ENCODE measurements at places on chromosomes 6 and 20.
A peak's percentile ranks its signal among the peaks of the same experiment; 100 is the strongest.

- DNase-seq = no peak
These were observed 5.0 kb downstream of the COL21A1 start for GRCh38 chr6:56242346-56242745.

DNA sequence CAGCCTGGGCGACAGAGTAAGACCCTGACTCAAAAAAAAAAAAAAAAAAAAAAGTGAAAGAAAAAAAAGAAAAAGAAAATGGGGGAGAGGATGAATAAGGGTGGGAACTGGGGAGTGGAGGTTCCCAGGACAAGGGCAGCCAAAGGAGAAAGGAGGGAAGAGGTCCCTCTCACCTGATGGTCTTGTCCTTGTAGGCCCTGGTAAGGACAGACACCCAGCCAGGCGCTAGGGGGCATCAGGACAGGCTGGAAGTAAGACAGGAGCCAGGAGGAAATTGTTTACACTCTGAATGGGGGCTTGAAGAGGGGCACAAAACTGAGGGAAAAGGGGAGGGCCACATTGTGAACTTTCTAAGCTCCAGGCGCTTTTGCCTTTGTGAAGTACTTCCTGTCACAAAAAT, 2.3 kb upstream of the ALDH5A1 start:
- no peak for DNase-seq

GRCh38 chr20:58017970-58018530, 210.4 kb downstream of the ANKRD60 start:
- DNase-seq = no peak

DNA sequence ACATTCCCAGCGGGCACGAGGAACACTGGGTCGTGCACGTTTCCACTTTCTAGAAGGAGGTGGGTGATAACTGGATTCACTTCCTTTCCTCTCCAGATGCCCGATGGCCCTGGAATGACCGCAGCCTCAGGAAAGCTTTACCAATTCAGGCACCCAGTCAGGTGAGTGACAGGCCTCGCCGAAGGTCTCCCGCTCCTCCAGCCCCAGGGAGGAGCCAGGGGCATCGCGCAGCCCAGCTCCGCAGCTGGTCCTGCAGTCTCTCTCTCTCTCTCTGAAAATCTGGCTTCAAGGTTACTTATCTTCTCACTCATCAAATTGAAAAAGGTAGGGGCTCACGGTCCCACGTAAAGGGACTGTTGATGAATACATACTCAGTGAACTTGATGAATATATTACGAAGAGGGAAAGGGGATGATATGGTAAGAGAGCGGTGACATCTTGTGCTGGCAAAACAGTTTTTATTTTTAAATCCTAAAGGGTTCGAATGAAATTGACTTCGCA, 891 bp downstream of the RIPPLY2 start:
- no peak for DNase-seq

- DNase-seq = peak; percentile 8
These were observed 114.5 kb downstream of the TOX2 start for GRCh38 chr20:44028868-44029847.

- no peak for DNase-seq
These were observed 175.6 kb downstream of the PHACTR1 start for GRCh38 chr6:12892151-12892550.

- no peak for DNase-seq
These were observed 32.9 kb upstream of the RPL7L1 start for GRCh38 chr6:42846505-42846904.

GRCh38 chr6:106586815-106587415, 42.4 kb downstream of the RTN4IP1 start:
- DNase-seq = no peak

DNA sequence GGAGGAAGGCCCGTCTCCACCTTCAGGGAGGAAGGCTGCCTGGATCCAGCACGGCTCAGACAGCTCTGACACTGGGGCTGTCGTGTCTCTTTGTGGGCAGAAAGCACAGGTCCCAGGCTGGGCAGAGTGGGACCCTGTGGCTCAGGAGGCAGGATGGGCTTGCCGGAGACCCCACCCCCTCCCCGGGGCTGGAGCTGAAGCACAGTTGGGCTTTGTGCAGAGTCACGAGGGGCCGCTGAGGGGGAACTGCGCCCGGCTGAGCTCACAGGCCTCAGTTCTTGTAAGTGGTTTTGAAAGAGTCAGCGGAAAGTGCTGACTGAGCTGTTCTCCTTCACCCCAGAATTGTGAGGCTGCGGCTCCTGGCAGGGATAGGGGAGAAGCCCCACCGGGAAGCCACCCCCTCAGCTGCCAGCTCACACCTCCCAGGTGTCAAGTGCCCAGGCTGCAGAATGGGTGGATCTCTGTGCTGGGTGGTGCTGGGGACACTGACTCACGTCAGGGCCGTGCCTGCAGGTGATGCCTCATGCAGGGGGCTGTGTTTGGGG, 145.5 kb upstream of the RNF24 start:
- DNase-seq = no peak

Measured in NCI-H1436 treated with DMSO at 0.1 percent for 48 hours (cell line).